ENCODE measurements at places on chromosomes 11 and 22.
A peak's percentile ranks its signal among the peaks of the same experiment; 100 is the strongest.

DNA sequence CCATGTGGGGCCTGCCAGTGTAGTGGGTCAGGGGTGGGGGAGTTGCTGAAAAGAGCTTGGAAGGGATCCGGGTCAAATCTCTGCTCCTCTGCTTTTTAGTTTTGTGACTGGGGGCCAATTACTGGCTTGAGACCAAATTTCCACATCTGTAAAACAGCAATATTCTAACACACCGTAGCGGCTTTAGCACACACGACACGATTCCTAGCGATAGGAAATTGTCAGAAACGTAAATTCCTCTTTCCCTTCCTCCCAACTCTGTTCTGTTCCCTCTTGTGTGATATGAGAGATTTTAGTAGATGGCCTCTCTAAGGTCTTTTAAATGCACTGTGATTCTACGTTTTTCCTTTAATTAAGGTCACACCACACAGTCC is 71.9 kb downstream of the MICAL2 start:
- no peak for DNase-seq
- H3K4me3 ChIP-seq, result no peak overlapping the region
- H3K36me3 ChIP-seq, result no peaks in the 10 kb centered on the region
- H3K4me1 ChIP-seq, result no peaks in the 10 kb centered on the region
- peaks cover 4% of the 10 kb centered on the region for H3K27me3 ChIP-seq
- no peak overlapping the region for H3K27ac ChIP-seq

- peak; percentile 77 for DNase-seq
- H3K27ac ChIP-seq, result no peak overlapping the region
- H3K36me3 ChIP-seq, result no peaks in the 10 kb centered on the region
These were observed 18.0 kb upstream of the IL17REL start for GRCh38 chr22:50030297-50031188.

DNA sequence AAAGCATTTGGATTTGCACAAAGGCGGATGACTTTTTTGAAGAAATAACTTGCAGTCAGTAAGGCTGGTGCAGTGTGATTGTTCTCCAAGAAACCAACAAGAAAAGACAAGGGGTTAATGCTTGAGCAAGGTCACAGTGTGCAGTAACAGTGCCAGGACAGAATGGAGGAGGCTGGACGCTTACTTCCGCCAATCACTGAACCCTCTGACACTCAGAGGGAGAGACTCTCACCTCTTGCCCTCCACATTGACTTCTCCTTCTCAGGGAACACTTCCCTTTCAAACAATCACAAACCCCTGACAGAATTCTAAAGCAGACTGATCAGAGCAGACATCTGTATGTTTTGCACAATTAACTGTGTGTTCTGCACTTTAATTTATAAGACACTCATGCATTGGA is 228.4 kb downstream of the BLID start:
- H3K4me3 ChIP-seq, result no peak overlapping the region
- no peaks in the 10 kb centered on the region for H3K27me3 ChIP-seq
- H3K4me1 ChIP-seq, result no peaks in the 10 kb centered on the region
- no peak overlapping the region for H3K27ac ChIP-seq
- no peaks in the 10 kb centered on the region for H3K36me3 ChIP-seq
- DNase-seq, result no peak

- H3K36me3 ChIP-seq, result no peaks in the 10 kb centered on the region
- H3K27ac ChIP-seq, result no peak overlapping the region
- no peak for DNase-seq
- no peaks in the 10 kb centered on the region for H3K4me1 ChIP-seq
- no peaks in the 10 kb centered on the region for H3K27me3 ChIP-seq
- H3K4me3 ChIP-seq, result no peak overlapping the region
These were observed 195.0 kb upstream of the KIRREL3 start for GRCh38 chr11:127195501-127196120.

DNA sequence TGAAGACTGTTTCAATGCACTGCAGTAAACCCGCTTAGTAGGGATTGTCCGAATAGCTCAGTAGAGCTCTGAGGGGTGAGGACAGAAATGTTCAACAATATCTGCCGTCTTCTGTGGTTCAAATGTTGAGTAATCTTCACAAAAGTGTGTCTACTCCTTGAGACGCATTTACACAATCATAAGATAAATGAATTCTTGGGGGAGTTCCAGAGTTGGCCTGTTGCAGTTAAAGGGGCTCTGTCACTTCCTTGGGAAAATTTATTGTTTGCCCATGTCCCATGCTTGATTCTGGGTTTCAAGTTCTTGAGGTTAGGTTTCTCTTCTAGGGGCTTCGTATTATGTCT is 614 bp downstream of the ANO3 start:
- H3K27ac ChIP-seq, result no peak overlapping the region
- H3K4me3 ChIP-seq, result no peak overlapping the region
- H3K36me3 ChIP-seq, result no peaks in the 10 kb centered on the region

- no peak for DNase-seq
- no peaks in the 10 kb centered on the region for H3K36me3 ChIP-seq
- H3K27me3 ChIP-seq, result no peaks in the 10 kb centered on the region
- H3K4me3 ChIP-seq, result peak overlapping the region; percentile 93
These were observed 614 bp downstream of the SELENOM start for GRCh38 chr22:31106731-31107177.

- no peaks in the 10 kb centered on the region for H3K4me1 ChIP-seq
- no peaks in the 10 kb centered on the region for H3K36me3 ChIP-seq
- no peak for DNase-seq
- H3K27me3 ChIP-seq, result peaks cover 4% of the 10 kb centered on the region
- H3K27ac ChIP-seq, result no peak within 1 kb of the TSS
These were observed at the start of gene DNAJB13 for GRCh38 chr11:73950869-73951710. TSS of gene DNAJB13 (plus strand) at chr11:73951026. CDS start at chr11:73951070, 44 bp downstream.

- no peak overlapping the region for H3K27ac ChIP-seq
- H3K27me3 ChIP-seq, result peaks cover 26% of the 10 kb centered on the region
- DNase-seq, result no peak
These were observed 186.5 kb downstream of the SHANK2 start for GRCh38 chr11:71065841-71066240.

Measured in activated B cell treated with CpG ODN at 0.5 μM for 24 hours (primary cell).